ENCODE measurements at places on chromosomes 7 and 10. TPM values are rescaled to one million over a fixed set of nuclear protein-coding genes. Genes with fewer than 3 reads are reported as not detected.

The LRIT2 gene
- total RNA-seq: not detected

The FAM25G gene
- total RNA-seq: not detected

The IFIT1B gene
- total RNA-seq: 3.0 TPM

The MSMB gene
- total RNA-seq: not detected

The SLIT1 gene
- 3.3 TPM for total RNA-seq

The RAPGEF5 gene
- 138 TPM for total RNA-seq

All from metanephros (tissue), 2 donors.